ENCODE measurements at places on chromosomes 3 and 15. TPM values are rescaled to one million over a fixed set of nuclear protein-coding genes. Genes with fewer than 3 reads are reported as not detected.

DNA sequence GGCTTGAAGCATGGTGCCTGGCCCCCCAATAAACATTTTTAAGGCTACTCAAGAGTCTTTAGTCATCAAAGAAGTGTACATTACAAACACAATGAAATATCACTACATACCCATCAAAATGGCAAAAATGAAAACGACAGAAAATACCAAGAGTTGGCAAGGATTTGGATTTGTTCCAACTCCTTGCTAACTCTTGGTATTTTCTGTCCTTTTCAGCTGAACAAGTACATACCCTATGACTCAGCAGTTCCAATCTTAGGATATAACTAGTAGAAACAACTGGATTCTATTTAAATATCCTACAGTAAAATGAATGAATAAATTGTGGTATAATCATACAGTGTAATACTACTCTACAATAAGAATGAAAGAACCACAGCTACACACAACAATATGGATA, 25.1 kb upstream of the GABPB1 start:
- no peak for DNase-seq

GRCh38 chr15:26318689-26319088, 454.2 kb downstream of the GABRB3 start:
- no peak for DNase-seq

DNA sequence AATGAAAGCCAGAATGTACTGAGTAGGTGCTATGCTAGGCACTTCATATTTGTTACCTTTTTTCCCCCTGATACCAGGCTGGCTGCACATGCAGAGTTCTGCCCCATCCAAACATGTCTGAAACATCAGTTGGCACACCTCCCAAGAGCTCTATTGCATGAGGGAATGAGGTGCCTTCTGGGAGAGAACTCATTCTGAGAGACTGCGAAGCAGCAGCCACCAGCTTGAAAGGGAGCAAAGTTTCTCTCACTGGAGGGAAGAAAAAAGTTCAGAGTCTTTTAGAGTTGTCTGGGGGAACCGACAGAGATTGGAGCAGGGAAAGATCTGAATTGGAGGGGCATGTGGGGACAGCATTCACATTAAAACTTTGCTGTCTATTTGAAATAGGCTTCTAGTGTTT, 84.1 kb downstream of the AGBL1 start:
- DNase-seq, result no peak

- no peak for DNase-seq
Observed at GRCh38 chr15:70535071-70535954, 228.0 kb downstream of the UACA start.

DNA sequence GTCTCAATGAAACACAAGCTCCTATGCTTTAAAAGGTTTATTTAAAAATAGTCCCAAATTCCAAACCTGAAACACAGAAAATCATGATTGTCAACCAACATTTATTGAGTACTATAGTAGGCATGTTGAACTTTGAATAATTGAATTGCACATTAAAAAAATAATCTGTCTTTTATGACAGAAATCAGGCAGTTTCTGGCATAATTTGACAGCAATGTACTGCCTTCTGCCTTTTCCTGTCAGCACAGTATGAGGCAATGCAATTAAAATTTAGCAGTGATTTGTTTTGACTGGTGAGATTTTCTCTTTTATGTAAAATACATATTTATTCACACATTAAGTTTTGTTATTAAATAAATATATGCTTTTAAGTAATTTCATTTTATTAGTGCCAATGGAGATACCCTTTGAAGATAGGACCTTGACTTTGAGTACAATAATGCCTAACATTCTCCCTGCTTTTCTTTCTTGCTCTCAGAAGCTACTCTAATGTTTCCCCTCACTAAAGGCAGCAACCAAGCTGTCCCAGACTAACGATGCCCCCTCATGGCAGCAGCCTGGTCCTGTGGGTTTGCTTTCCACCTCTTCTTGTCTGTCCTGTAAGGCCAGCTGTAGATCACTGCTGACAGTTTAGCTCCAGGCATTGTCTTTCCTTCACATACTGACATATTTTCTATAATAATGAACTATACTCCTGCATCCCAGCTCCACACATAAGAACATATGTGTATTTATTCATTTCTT, 346.7 kb downstream of the IL20RB start:
- no peak for DNase-seq

DNA sequence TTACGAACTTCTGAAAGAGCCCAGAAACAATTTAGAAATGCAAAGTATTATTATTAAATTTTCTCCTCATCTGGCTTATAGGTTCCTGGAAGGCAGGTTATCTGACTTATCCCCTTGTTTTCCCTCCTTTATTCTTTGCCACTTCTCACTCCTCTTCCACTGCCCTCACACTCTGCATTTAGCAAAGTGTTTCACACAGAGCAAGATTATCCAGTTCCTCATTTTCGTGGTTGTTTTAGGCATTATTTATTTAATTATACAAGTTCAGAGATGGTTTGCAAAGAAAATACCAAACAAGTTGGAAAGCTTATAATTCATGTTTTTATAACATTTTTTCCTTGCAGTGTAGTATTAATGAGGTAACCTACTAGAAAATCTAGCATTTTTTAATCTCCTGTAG, 544.9 kb downstream of the NSUN3 start:
- no peak for DNase-seq

NPRL2 gene
- 21.0 TPM for total RNA-seq

DNA sequence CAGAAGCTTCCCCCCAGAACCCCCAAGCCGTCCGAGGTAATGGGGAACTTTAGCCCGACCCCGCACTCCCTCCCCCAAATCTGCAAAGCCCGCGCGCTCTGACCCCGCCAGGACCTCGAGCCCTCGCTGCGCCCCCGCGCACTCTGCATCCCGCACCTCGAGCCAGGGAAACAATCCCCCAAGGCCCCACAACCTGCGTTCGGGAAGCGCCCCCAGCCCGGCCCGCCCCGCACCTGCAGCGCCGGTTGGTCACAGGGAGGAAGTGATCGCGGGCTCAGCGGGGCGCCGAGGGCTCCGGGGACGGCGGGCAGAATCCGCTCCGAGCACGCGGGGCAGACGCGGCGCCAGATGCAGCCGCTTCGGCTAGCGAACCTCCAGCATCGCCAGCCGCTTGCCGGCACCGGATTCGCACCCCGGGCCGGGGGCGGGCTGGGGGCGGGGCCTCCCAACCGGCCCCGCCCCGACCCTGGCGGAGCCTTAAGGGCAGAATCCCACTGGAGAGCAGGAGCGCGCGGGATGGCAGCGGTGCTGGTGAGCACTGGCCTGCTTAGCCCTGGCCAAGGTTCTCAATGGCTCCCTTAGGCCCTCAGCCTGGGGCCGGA, at the start of gene CAMKV:
TSS of gene CAMKV (minus strand) at position 382 of the 602 bp plus-strand sequence. CDS start 7,518 bp downstream, outside the sequence.
- no peak for DNase-seq

Measured in thoracic aorta (tissue), 2 donors.